ENCODE measurements at places on chromosomes 13 and 19. TPM values are rescaled to one million over a fixed set of nuclear protein-coding genes. Genes with fewer than 3 reads are reported as not detected.

ANKRD24 gene
- 1.3 TPM for total RNA-seq

GPC5 gene
- not detected for total RNA-seq

DNA sequence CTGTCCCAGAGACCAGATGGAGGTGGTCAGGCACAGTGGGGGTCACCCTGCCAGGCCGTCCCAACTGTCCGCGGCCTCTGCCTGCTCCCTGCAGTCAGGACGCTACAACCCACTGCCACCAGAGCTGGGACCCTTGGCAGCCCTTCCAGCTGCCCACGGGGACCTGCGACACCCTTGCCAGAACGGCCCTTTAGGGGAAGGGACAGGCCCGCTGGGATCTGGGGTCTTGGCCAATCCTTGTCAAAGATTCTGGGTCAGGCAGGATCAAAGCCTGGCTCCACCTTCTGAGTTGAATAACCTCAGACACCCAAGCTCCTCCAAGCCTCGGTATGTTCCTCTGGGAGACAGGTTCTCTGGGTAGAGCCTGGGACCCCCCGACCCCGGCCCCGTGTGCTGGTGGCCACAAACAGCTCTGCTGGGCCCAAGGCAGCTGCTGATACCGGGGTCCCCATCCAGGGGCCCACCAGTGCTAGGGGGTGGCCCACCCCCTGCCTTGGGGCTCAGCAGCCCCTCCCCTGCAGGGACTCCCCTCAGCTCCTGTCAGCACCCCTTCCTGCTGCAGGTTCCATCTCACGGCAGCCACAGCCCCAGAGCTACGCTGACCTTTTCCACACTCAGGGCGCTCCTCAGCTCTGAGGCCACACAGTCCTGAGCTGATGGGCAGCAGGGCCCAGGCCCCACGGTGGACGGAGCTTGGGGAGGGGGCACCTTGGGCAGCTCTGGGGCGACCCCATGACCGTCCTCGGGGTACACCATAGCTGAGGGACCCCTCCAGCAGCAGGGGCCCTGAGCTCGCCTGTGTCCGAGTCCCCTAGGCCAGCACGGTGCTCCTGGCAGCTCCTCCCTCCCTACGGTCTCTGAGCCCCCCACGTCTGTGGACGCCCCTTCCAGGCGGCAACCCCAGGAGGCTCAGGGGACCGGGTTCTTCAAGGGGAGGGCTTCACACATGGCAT is 18.4 kb downstream of the SBNO2 start:
- H3K36me3 ChIP-seq = peaks cover 6% of the 10 kb centered on the region
- no peak for DNase-seq
- no peak overlapping the region for H3K27ac ChIP-seq
- no peaks in the 10 kb centered on the region for H3K4me1 ChIP-seq
- H3K27me3 ChIP-seq = no peaks in the 10 kb centered on the region
- no peak overlapping the region for H3K4me3 ChIP-seq

GRCh38 chr19:38683393-38684077 is 36.1 kb downstream of the ACTN4 start:
- peak overlapping the region; percentile 95 for H3K27ac ChIP-seq
- peak; percentile 79 for DNase-seq
